ENCODE measurements at places on chromosomes 2 and 18. TPM values are rescaled to one million over a fixed set of nuclear protein-coding genes. Genes with fewer than 3 reads are reported as not detected.

Gene AOX1
- not detected for total RNA-seq

- H3K36me3 ChIP-seq: peaks cover 4% of the 10 kb centered on the region
- peaks cover 22% of the 10 kb centered on the region for H3K4me1 ChIP-seq
- H3K27me3 ChIP-seq: no peaks in the 10 kb centered on the region
- H3K4me3 ChIP-seq: no peak overlapping the region
- no peak for DNase-seq
- no peak overlapping the region for H3K27ac ChIP-seq
These were observed 67.0 kb upstream of the SERTAD2 start for GRCh38 chr2:64720535-64721319.

- no peaks in the 10 kb centered on the region for H3K36me3 ChIP-seq
- no peaks in the 10 kb centered on the region for H3K4me1 ChIP-seq
- no peak overlapping the region for H3K4me3 ChIP-seq
- H3K27ac ChIP-seq: no peak overlapping the region
- no peak for DNase-seq
- peaks cover 2% of the 10 kb centered on the region for H3K27me3 ChIP-seq
These were observed 12.4 kb downstream of the KLHL14 start for GRCh38 chr18:32760391-32760790.

GRCh38 chr2:18413676-18414396 is 146.6 kb downstream of the RDH14 start:
- no peaks in the 10 kb centered on the region for H3K36me3 ChIP-seq
- H3K4me1 ChIP-seq: no peaks in the 10 kb centered on the region
- H3K27ac ChIP-seq: no peak overlapping the region
- no peak overlapping the region for H3K4me3 ChIP-seq
- DNase-seq: no peak
